HCEC 1CT (cell line): ENCODE measurements at places on chromosomes 3 and 15.
A peak's percentile ranks its signal among the peaks of the same experiment; 100 is the strongest.

- peak; percentile 78 for DNase-seq
Observed at GRCh38 chr3:99648101-99648500, 9.7 kb downstream of the COL8A1 start.

- DNase-seq, result no peak
Observed at GRCh38 chr3:32437896-32438295, 46.2 kb downstream of the CMTM7 start.

DNA sequence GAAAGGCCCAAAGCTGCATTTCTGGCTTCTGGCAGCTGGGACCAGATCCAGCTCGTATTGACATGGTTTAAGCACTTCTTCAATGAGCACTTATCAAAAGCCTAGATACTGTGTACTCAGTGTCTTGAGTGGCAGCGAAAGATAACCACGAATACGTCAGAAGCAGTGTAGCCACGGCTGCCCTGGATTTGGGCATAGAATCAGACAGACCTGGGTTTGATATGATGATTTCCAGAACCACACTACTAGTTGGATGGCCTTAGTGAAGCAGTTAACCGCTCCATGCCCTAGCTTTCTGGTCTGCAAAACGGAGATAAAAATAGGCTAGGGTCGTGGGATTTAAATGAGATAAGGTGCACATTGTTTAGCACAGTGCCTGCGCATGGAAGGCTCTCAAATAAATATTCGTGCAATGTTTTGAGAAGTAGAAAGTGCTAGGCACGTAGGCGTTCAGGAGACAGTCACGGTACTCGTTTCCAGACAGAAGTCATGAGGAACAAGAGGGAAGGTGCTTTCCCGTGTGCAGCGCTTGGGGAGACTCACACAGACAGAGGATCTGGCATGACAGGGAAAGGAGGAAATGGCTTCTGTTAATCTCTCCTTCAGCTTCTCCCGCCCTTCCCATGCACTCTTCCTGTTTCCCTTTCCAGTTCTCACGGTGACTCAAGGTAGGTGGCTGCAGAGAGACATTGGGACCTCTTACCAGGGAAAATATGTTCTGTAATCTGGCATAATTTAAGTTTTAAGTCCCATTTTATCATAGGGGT lies 70.3 kb downstream of the CCNL1 start:
- DNase-seq, result peak; percentile 23

- DNase-seq, result no peak
Observed at GRCh38 chr3:155861476-155862183, 7.4 kb upstream of the SLC33A1 start.

GRCh38 chr3:177591379-177591778 lies 394.1 kb upstream of the TBL1XR1 start:
- no peak for DNase-seq

DNA sequence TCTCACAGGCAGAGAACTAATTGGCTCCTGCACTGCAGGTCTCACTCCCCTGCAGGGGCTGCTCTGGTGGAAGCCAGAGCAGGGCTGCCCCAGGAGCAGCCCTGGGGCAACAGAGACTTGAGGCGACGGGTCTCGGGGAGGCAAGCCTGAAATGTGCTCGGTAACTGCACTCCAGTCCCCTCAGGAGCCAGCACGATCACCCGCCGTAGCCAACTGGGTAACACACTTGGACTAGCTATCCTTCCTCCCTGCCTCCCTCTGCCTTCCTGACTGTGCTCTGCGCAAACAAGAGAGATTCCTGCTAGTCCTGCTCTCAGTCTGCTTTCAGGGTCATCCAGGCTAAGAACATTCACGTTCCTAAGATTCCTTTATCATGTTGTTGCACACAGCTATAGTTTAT lies 140.7 kb upstream of the NSMCE3 start:
- DNase-seq, result peak; percentile 13

GRCh38 chr3:45371621-45372020 lies 16.8 kb upstream of the LARS2 start:
- DNase-seq, result no peak
